ENCODE measurements at places on chromosomes 5 and 9.

GRCh38 chr9:21294904-21295538, 10.1 kb downstream of the IFNA5 start:
- no peak for DNase-seq

DNA sequence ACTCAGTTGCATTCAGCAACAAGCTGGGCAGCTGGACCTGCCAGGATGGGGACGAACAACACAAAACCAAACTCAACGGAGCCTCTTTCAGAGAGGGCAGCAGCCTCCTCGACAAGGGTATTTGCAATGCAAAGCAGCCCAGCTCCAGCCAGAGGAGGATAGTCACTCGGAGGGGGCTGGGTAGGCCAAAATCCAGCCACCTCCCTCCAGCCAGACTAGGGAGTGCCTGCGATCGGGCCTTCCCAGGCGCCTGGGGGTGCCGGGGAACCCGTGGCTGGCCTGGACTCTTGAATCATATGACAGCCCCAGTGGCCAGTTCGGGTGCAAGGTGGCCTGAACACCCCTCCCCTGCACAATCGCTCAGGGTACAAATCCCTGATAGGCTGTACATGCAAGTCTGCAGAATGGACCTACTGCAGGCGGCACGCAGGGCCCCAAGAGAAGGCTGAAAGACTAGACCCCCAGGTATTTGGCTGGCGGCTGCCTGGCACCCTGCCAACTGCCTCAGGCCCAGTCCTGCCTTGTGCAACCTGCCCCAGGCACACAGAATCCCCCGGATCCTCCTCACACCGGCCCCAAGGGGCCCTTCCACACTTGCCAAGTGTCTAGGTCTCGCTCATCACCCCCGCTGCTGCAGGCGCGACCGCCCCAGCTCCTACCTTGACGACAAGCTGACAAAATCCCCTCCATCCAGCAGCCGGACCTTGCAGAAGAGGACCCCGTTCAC, 1.3 kb downstream of the EEIG1 start:
- DNase-seq: no peak

DNA sequence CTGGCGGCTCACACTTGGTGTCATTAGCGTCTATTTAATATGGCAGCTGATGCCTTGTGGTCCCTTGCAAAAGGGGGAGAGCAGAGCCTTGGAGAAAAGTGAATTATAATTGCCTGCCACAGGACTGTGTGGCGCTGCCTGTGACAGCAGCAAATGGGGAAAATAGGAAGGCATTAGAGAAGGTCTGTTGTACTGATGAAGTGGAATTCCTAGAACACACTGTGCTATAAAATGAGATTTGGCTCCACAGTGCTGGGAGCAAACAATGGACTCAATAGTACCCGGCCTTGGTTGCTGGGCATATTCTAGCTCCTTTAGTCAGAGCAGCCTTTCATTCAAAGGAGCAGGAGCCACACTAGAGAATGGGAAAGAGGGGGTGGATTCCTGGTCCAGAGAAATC, 21.3 kb downstream of the SEMA6A start:
- no peak for DNase-seq

DNA sequence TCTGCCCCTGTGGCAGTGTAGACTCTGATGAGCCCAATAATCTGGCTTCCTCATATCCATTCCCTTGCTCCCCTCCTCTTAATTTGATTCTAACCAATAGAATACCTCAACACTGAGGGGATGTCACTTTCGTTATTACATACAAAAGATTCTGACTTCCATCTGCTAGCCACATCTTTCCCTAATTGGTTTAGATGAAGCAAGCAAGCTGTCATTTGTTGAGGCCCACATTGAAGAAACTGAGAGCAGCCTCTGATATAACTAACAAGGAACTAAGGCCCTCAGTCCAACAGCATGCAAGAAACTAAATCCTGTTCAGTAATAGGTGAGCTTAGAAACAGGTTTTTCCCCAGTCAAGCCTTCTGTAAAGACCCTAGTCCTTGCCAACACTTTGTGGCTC, 5.8 kb downstream of the ADAMTS6 start:
- DNase-seq: no peak

All from NCI-H187 treated with DMSO at 0.1 percent for 48 hours (cell line).